ENCODE measurements at places on chromosomes 13 and 19.

DNA sequence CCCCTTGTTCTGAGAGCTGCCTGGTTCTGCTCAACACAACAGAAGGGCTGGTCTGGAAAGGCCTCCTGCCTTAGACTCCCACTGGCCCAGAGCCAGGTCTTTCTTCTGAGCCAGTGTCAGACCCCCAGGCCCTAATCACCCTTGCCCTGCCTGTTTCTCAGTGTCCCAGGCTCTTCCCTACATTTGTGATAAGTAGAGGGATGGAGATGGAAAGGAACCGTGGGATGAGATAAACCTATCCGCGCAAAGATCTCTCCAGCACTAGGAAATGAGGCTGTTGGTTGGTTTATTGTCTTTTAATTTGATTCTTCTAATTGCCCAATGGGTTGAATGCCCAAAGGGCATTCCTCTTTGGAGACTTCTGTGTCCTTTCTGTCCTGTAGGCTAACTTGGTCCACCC is 470.0 kb downstream of the TSHZ3 start:
- no peak for DNase-seq

GRCh38 chr13:91347996-91348905 is 764 bp downstream of the MIR17HG start:
- no peak for DNase-seq

DNA sequence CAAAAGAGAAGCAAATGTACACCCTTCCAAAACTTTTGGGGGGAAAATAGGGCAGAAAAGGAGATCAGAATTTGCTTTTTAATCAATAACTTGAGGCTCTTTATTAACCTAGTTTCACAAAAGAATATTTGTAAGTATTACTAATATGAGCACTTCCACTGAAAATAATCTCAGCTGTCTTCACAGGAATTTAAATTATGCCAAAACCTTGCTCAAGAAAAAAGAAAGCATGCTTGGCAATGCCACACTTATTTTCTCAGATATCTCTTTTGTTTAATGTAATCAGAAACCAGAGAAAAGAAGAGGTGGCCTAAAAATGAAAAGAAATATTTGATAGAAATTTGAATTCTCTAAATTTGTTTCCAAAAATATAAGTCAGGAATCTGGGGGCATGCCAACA is 234.9 kb upstream of the GPC6 start:
- DNase-seq: no peak

DNA sequence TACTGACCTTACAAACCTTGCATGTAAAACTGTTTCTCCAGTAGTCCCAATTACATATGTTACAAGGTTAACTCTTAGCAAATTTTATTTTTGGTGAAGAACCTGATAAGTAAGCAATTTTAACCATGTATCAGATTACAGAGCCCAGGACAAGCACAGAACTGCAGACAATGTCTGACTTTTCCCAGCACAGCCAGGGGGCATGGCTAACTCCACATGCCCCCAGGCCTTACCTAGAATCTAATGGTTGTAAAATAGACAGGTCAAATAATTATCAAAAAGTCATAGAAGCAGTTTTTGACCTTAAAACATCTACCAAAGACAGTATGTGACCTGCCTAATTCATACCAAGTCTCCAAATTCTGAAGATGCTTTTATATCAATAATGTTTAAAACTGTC is 364.1 kb downstream of the FOXO1 start:
- no peak for DNase-seq

GRCh38 chr13:103883164-103883563 is 816.9 kb upstream of the SLC10A2 start:
- no peak for DNase-seq

DNA sequence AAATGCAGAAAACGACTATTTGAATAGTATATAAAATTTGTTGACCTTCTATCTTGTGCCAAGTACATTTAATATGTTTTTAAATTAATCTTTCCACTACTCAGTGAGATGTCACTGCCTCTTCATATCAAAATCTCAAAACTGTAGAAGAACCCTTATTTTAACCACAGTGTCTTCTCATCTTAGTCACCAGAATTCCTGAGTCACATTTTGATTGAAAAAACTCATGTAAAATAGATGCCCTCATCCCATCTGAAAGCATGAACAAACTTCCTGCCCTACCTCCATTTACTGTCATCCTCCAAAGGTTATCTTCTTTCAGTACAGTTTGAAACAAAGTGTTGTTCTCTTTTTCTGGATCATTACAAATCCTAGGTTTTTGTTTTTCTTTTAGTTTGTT is 1215.4 kb downstream of the PCDH9 start:
- DNase-seq: no peak

DNA sequence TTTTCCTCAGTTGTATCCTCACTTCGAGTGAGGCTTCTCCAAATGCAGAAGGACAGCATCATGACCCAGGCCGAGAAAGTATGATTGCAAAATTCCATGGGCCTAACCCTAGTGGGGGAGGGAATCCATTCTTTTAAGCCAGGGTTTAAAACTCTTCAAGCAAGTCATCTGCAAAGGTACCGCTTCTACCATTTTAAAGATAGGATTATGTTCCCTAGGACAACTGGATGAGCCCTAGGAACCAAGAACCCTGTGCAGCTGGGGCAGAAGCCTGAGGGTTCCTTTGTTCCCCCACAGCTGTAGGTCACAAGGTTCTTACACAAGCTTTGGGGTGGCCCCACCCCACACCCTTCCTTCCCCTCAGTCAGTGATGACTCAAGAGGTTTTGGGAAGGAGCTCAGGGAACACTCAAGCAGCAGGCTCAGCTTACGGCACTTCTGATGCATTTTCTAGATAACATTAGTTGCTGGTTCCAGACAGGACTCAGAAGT is 13.5 kb downstream of the ARL11 start:
- no peak for DNase-seq

DNA sequence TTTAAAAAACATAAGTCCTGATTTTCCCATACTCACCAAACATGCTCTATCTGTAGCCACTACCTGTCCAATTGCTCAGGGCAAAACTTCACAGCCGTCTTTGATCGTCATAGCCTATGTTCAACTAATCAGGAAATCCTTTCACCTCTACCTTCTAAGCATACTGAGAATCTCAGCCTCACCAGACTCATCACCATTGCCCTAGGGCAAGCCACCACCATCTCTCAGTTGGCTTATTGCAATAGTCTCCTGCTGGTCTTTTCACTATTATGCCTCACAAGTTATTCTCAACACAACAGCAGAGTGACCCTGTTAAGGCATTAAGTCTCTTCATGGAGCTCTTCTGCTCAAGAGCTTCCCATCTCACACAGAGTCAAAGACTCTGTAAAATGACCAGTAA is 260.4 kb upstream of the MAB21L1 start:
- DNase-seq: no peak

DNA sequence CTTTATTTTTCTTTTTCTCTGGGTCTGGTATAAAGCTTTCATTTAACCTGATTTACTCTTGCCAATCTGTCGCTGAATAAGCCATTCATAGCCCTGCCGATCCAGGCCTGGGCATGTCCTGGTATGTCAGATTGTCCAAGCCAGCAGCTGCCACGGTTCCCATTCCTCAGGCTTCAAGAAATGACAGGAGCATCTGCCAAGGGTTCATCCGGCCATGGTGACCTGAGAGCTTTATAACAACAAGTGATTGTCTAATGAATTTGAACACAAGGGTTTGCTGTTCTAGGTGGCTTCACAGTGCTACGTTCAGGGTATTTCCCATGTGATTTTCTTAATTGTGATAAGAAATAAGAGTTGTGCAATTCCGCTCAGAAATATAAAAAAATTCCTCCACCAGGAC is 20.0 kb downstream of the PNMA8A start:
- no peak for DNase-seq

GRCh38 chr19:15922021-15922420 is 12.3 kb downstream of the CYP4F11 start:
- no peak for DNase-seq

DNA sequence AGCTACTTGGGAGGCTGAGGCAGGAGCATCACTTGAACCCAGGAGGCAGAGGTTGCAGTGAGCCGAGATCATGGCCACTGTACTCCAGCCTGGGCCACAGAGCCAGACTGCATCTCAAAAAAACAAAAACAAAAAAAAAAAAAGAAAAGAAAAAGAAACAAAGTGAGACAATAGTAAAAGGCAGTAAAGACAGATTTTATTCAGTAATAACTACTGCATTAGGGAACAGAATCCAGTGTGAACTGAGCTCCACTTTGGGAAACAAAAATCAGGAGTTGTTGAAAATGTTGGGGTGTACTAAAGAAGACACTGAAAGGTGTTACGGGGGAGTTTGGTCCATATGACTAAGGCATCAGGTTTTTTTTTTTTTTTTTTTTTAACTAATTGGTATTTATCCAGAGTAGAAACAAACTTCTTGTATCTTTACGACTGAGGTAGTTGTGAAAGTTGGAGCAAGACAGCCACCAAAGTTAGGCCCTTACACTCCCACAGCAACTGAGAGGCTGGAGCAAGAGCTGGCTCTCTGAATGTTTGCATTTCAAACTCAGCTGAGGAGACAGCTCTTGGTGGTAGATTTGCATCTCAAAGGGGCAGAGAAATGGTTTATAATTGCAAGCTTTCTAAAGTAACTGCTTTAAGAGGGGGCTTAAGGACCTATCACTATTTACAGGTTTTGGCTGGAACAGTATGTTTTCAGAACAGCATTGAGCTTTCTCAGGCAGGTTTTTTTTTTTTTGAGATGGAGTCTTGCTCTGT is 24.2 kb downstream of the ZNF607 start:
- DNase-seq: no peak

GRCh38 chr13:47117268-47117667 is 220.4 kb upstream of the HTR2A start:
- no peak for DNase-seq

DNA sequence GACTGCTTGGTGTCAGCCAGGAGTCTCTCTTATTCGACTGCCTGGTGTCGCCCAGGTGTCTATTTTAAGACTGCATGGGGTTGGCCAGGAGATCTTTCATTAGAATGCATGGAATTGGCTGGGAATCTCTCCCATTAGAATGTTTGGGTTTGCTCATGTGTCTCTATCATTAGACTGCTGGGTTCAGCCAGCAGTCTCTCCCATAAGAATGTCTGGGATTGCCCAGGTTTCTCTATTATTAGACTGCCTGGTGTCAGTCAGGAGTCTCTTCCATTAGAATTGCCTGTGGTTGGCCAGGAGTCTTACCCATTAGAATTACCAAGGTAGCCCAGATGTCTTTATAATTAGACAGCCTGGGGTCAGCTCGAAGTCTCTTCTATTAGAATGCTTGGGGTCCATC is 1496.0 kb downstream of the UQCRFS1 start:
- DNase-seq: no peak

DNA sequence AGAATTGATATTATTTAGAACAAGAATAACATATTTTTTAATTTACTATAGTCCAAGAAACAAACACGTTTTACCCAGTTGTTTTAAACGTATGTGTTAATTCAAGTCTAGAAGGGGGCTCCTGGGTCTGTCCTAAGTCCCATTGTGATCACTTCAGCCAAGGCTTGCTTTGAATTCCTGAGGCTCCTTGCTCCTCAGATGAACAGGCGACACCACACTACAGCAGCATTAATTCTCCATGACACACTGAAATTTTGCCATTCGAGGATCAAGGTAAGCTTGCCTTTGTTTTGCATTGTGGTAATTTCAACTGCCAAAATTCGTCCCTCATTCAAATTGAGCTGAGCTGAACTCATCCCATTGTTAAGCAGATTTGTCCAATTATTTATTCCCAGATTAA is 1442.6 kb downstream of the SLITRK5 start:
- no peak for DNase-seq

DNA sequence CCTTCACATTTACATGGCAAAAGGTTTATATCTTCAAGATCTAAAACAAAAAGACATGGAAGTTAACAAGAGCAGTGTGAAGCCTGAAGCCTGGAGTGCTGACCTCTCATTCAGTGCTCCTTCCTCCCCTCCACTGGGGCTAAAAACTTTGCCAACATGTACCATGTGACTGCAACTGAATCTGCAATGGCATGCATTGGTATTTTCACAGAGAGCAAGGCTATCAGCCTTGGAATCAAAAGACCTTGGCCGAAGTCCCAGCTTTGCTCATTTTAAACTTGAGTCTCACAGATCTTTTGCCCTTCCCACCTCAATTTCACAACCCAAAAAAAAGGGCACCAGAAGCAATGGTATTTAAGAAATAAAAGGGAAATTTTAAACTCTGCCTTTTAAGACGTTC is 325.1 kb downstream of the DCT start:
- DNase-seq: no peak

- no peak for DNase-seq
Measured at GRCh38 chr19:30479231-30479630, 107.0 kb downstream of the ZNF536 start.

GRCh38 chr13:73230716-73231115 is 171.9 kb downstream of the KLF5 start:
- no peak for DNase-seq

GRCh38 chr13:103184413-103184812 is 118.2 kb upstream of the SLC10A2 start:
- no peak for DNase-seq

DNA sequence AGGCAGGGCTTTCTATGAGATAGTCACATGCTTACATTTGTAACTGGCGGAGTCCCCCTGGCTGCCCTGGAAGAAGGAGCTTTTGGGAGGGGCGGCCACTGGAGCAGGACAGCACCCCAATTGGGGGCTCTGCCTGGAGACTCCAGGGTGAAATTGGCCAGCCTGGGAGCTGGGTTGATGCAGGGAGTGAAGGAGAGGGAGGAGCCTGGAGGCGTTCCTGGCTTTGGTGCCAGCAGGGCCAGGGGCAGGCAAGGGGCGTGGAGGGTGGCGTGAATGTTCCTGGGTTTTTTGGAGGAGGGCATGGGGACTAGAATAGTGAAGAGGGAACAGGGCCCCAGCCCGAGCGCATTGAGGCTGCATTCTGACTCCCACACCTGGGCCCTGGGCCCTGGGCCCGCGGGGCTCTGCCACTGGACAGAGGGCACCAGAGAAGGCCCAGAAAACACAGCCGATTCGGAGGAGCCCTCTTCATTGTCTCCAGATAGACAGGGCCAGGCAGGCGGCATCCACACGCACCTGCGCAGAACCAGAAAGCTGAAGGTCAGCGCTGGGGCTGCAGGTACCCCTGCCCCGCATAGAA is 29.5 kb downstream of the COMP start:
- peak; percentile 47 for DNase-seq

DNA sequence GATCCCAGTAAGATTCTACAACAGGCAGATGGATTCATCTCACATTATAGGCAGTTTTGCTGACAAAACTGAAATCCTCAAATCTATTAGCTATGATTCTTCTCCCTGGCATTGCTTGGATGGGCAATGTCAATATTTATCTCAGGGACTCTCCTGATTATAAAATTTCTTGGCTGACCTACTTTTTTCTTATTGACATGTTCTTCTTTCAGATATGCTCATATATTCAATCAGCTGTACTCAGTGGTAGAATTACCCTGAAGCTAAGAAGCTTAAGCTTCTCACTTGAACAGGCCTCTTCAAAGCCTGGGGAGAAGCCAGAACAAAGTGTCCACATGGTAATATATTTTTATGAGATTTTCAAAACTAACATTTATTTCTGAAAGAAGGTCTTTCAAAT is 513.6 kb downstream of the PCDH9 start:
- DNase-seq: no peak

- DNase-seq: no peak
Measured at GRCh38 chr13:78601874-78602560, 1.3 kb downstream of the POU4F1 start.

GRCh38 chr13:45781553-45782326 is 69.8 kb downstream of the SIAH3 start:
- DNase-seq: peak; percentile 70
